ENCODE measurements at places on chromosomes 11 and 22.

GRCh38 chr11:28659716-28660348, 551.6 kb downstream of the METTL15 start:
- DNase-seq, result no peak

GRCh38 chr22:18114976-18115652, 4.5 kb downstream of the TUBA8 start:
- DNase-seq, result no peak

GRCh38 chr11:119210050-119210449, 3.9 kb downstream of the CBL start:
- no peak for DNase-seq

GRCh38 chr11:8041576-8041975, 39.4 kb upstream of the TUB start:
- DNase-seq, result no peak

DNA sequence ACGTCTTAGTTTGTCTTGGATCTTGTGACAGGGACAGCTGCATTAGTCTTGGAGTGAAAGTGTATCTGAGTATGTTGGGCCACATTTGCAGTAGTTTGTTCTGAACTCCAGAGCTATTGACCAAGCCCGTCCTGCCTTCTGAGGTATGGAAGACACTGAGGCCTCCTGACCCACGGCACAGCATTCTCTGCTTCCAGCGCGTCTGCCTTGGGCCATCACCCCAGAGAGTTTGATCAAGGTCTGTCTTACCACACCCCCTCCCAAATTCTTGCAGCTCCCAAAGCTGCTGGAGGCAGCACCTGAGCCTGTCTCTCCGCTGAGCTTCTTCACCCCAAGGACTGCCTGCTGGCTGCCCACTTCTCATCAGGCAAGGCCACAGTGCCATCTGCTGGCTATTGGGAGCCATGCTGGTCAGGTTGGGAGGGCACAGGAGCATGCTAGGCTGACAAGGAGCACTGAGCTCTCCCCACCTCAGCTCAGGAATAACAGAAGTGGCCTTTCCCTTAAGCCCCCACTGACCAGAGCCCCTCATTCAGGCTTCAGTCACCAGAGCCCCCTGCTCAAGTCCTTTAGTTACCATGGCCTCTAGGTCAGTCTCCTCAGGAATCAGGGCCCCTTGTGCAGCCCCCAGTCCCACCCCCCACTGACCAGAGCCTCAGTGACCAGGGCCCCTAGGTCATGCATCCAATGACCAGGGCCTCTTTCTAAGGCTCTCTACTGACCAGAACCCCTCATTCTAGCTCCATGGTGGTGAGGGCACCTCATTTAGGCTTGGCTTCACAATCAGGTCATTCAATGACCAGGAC, 27.2 kb upstream of the SMPD1 start:
- DNase-seq, result peak; percentile 61

GRCh38 chr22:46740910-46741780, 3.1 kb upstream of the CERK start:
- no peak for DNase-seq

GRCh38 chr11:71928737-71929443, at the start of gene RNF121:
RNF121 (plus strand) TSS chr11:71929046; CDS start chr11:71929062, 16 bp downstream.
- peak; percentile 97 for DNase-seq

- no peak for DNase-seq
Observed at GRCh38 chr22:21796863-21797262, 61.3 kb upstream of the YPEL1 start.

DNA sequence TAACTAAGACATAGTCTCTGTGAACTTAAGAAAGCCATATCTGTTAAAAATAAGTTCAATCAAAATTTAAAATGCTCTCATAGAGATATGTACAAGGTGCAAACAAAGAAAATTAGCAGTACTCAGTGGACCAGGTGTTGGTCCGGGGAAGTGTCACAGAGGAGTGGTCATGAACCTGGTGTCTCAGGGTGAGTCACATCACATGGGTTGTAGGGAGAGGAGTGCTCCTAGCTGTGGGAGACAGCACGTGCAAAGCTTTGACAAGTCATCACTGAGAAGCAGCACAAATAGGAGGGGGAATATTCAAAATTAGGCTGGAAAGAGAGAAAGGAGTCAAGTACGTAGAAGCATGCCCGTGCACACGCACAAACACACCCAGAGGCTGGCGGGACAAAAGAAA, 438.1 kb downstream of the NTM start:
- no peak for DNase-seq

- peak; percentile 2 for DNase-seq
Observed at GRCh38 chr11:134476435-134477021, 64.5 kb upstream of the B3GAT1 start.

- DNase-seq, result peak; percentile 63
Observed at GRCh38 chr11:117717485-117718314, 79.3 kb downstream of the DSCAML1 start.

- no peak for DNase-seq
Observed at GRCh38 chr11:4211991-4212390, 117.4 kb downstream of the RRM1 start.

GRCh38 chr11:67056267-67057204, at the start of gene RHOD:
RHOD (plus strand) TSS chr11:67056847; CDS start chr11:67056903, 56 bp downstream.
- DNase-seq, result no peak

- DNase-seq, result no peak
Observed at GRCh38 chr11:67290801-67291200, 1.7 kb downstream of the ANKRD13D start.

DNA sequence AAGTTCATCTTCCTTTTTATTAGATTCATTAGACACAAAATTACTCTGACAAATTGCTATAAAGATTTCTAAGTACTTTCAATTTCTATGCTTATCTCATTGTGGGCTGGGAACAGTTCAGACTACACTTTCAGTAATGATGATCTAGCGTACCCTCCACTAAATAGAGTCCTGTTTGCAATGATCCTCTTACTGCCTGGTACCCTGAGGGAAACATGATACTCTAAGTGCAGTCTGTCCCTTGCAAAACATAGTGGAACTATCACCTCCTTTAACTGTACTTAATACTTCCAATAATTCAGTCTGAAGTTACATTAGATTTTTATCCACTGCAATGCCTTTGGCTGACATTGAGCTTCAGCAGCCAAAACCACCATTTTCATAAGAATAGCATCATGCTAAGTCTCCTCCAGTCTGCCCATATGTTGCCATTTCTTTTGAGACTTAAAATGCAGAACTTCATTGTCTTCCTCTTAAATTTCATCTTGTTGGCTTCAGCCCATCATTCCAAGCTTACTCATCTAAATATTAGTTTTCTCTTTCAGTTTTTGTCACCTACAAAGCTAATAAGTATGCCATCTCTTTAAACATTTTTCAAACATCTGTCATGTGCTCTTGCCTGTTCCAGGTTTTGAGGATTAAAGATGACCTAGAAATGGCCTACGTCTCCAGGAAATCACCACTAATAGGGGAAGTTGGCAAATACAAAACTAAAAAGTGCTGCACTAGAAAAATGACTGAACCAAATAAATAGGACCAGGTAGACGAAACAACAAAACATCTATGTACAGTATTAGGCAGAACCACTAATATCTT, 55.5 kb downstream of the PAK1 start:
- no peak for DNase-seq

DNA sequence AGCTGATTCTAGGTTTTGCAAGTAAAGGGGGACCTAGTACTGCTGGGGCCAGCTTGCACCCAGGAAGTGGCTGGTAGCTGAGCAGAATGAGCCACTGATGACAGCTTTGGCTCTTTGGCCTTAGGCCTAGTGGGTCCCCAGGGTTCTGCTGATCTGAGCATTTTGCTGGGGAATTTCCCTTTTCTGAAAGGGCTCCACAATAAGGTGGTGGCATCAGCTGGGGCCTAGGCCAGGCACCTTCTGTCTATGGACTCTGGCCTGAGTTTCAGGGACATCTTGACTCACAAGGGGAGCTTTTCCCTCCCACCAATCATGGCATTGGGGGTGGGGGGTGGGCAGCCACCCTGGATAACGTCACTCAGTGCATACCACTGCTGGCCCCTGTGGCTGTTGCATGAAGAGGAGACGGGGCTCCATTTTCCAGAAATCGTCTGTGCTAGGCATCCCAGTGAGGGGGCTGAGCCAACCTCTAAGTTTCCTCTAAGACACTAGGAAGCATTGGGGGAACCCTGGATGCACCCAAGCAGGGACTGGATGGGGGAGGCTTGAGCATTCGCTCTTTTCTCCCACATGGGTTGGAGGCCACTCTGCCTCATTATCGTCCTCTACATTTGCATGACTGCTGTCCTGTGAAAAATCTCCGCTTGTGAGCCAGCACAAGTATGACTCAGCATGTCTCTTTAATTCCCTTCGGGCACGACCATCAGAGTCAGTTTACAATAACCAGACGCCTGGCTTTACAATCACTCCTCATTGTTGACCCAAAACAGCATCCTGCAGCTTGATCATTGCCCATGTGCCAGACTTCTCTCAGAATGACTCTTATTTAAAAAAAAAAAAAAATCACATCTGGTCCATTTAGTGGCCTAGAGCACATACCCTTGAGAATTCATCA, 145.0 kb upstream of the THY1 start:
- peak; percentile 30 for DNase-seq

- no peak for DNase-seq
Observed at GRCh38 chr11:59510941-59511589, at the start of gene OR4D9. OR4D9 (plus strand) TSS chr11:59511539; CDS start chr11:59514913, 3,374 bp downstream.

- no peak for DNase-seq
Observed at GRCh38 chr11:16587670-16588069, 150.8 kb upstream of the C11orf58 start.

DNA sequence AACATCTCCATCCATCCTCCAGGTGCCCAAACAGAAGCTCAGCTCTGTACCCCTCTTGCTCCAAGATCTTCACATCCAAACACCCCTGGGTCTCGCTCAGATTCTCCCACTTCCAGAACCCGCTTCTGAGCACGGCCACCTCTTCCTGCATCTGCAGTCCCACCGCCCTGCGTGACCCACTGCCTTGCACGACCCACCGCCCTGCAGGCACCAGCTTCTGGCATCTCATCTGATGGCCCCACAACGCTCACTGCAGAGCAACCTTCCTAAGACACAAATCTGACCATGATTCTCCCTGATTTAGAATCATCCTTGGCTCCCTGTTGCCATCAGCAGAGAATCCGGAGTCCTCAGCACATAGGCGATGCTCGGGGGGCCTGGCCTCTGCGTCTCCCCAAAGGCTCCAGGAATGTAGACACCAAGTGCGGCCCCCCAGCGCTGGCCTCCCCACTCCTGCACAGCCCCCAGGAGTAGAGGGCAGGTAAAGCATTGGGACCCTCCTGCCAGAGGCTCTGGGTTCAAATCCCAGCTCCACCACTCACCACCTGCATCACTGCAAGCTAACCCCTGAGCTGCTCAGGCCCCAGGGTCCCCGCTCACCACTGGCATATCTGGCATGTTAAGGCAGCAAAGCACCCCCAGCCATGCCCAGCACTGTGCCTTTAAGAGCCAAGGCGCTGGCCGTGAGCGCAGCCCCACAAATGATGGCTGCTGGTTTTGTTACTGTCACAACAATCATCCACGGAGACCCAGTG, 459.3 kb downstream of the BRD1 start:
- no peak for DNase-seq

DNA sequence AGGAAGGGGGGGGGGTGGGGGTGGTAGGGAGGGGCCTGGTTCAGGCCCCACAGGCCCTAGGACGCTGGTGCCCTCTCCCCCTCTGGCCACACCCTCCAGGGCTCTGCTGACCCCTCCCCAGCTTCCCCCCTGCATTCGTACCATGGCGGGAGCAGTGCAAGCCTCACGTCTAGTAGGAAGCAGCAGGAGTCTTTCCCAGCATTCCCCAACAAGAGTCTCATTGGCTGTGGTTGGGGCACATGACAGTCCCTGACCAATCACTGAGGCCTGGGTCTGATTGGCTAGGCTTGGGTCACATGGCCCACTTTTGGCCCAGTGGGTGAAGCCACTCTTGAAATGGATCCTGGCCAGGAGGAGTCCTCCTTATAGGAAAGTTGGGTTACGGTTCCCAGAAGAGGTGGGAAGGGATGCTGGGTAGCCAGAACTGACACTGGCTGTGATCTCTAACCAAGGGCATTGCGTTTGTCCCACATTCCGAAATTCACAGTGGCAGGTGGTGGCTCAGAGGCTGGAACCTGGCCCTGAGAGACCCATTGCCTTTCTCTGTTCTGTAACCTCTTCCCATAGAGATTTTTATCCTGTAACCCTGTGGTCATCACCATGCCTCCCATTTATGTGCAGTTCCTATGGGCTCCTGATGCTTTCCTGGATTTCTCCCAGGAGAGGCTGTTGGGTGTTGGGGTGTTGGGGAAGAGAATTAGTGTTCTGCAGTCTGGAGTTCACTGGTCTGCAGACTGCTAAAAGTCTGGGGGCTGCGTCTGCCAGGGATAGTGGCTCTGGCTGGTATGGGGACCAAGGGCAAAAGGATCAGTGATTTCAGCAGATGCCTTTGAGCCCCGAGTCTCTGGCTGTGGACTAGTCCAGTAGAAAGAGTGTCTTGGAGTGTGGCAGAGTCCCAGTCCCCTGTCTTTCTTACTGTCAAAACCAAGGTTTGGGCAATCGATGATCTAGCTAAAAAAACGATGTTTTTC, 58.9 kb upstream of the MYEOV start:
- no peak for DNase-seq

DNA sequence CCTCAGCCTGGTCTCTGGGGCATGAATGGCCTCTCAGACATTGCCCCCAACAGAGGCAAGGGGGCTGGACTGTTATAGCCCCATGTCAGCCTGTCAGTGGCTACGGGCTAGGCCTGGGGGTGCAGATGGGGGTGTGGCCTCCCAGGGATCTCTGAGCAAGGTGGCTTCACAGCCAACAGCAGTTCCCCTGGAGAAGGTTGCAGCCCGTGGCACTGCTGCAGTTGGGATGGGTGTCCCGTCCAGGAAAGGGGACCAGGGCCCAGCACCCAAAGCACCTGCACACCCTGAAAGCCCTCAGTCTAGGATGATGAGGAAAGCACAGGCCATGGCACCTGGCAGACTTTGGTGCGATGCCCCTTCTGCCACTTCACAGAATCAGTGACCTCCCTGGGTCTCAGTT, 101.3 kb downstream of the TP53I11 start:
- DNase-seq, result no peak

- no peak for DNase-seq
Observed at GRCh38 chr11:57214098-57214417, 23.0 kb downstream of the APLNR start.

DNA sequence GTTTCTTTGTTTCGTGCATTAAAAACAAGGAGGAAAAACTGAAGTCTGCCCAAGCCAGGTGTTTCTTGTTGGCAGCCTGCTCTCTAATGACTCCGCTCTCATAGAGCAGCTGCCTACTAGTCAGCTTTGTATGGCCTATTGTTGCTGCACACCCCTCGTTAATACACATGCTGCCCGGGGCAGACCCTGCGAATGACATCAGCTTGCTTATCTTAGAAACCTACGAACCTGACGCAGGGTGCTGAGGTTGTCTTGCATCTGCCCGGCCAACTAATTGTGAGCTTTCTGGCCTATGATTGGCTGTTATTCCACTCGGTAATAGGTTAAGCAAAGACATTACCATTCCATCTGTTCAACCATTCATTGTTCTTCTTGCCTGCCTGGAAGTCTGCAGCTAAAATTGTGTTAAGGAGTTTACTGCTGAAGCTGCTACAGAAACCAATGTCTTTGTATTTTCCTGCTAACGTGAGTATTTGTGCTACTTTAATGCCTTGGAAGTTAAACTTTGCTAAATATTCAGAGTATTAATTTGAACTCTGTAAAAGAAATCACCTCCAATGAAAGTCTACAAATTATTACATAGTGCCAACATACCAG, 37.5 kb downstream of the ZC3H12C start:
- DNase-seq, result no peak

- DNase-seq, result no peak
Observed at GRCh38 chr11:94728541-94728940, 39.6 kb upstream of the AMOTL1 start.

- no peak for DNase-seq
Observed at GRCh38 chr11:65492637-65493366, 6.0 kb upstream of the MALAT1 start.

GRCh38 chr11:62427630-62428233, 8.9 kb downstream of the SCGB1A1 start:
- DNase-seq, result peak; percentile 38

All from kidney glomerular epithelial cell (primary cell).